Fibroblast of villous mesenchyme (primary cell): ENCODE measurements at places on chromosomes 3 and 15. TPM values are rescaled to one million over a fixed set of nuclear protein-coding genes. Genes with fewer than 3 reads are reported as not detected.

- no peak for DNase-seq
Observed at GRCh38 chr15:91632981-91633380, 220.5 kb upstream of the SLCO3A1 start.

CHRNA7 gene
- not detected in 2 replicates for total RNA-seq

LRRC2 gene
- 2.2 and 5.2 TPM in 2 replicates for total RNA-seq

GRCh38 chr3:115254492-115255196 is 107.6 kb upstream of the ZBTB20 start:
- peak; percentile 16 for DNase-seq

DNA sequence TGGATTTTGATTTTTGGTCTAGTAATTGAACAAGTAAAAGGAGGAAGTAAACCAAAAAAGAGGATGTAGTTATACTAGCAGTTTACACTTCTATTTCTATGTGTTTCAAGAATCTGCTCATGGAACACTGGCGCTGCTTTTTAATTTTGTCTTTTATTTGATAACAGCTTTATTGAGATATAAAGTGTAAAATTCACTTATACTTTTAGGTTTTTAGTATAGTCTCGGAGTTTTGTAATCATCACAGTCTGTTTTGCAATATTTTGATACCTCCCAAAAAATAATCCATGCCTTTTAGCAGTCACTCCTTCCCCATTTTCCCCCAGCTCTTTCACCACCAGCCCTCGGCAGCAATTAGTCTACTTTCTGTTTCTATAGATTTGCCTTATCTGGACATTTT is 18.0 kb downstream of the UBE2E2 start:
- no peak for DNase-seq

NGRN gene
- total RNA-seq, result 72.2 and 88.9 TPM in 2 replicates

RGMA gene
- total RNA-seq, result 0.32 TPM in 1 of 2 replicates, not detected in the other

C3orf18 gene
- 9.1 and 13.5 TPM in 2 replicates for total RNA-seq

- no peak for DNase-seq
Observed at GRCh38 chr15:41491889-41492288, 1.8 kb upstream of the ITPKA start.

- DNase-seq, result no peak
Observed at GRCh38 chr3:72465853-72466252, 382.4 kb downstream of the SHQ1 start.

SSR3 gene
- 341 and 446 TPM in 2 replicates for total RNA-seq
